ENCODE measurements at places on chromosomes 13 and 19. TPM values are rescaled to one million over a fixed set of nuclear protein-coding genes. Genes with fewer than 3 reads are reported as not detected.

- peak; percentile 42 for DNase-seq
Measured at GRCh38 chr19:57830071-57830602, at the start of gene ZNF587B. Gene ZNF587B (plus strand): TSS chr19:57830299. CDS start chr19:57830529, 230 bp downstream.

The PSG7 gene
- total RNA-seq = not detected

The GPC6 gene
- total RNA-seq = 31.2 TPM

- DNase-seq = no peak
Measured at GRCh38 chr13:35484384-35484783, 7.9 kb upstream of the MAB21L1 start.

DNA sequence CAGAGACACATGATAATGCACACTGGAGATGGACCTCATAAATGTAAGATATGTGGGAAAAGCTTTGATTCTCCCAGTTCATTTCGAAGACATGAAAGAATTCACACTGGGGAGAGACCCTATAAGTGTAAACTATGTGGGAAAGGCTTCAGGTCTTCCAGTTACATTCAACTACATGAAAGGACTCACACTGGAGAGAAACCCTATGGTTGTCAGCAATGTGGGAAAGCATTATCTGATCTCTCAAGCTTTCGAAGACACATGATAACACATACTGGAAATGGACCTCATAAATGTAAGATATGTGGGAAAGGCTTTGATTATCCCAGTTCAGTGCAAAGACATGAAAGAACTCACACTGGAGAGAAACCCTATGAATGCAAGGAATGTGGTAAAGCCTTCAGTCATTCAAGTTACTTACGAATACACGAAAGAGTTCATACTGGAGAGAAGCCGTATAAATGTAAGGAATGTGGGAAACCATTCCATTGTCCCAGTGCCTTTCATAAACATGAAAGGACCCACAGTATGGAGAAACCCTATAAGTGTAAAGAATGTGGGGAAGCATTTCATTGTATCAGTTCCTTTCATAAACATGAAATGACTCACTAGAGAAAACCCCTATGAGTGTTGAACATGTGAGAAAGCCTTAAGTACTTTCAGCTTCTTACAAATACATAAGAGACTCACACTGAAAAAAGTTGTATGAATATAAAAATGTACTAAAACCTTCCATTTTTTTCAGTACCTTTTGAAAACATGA, 14.7 kb downstream of the ZNF441 start:
- DNase-seq = no peak

- DNase-seq = no peak
Measured at GRCh38 chr13:111914241-111915103, 152.5 kb upstream of the SOX1 start.
